ENCODE measurements at places on chromosomes 11 and 22.

GRCh38 chr11:123338266-123338800, 91.7 kb upstream of the GRAMD1B start:
- DNase-seq = no peak

DNA sequence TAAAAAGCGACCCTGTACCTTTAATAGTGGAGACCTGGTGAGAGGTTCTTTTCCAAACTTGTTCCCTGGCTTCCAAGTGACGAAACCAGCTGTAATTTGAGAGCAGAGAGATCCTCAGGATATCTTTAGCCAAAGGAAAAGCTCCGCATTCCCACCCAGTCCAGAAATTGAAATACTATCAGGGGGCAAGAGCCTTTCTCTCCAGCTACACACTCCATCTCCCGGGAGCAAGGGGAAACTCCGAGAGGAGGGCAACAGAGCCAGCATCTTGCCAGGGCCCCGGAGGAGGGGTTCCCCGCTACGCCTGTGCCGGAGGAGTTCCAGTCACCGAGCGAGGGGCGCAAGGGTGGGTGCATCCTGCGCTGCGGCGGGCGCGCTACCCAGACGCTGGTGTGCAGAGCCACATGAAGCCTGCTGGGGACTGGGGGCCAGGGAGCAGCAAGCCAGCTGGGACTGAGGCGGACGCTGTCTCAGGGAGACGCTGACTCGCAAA, at the start of gene FIBIN:
Gene FIBIN (plus strand): TSS at position 148 of the 493 bp plus-strand sequence. CDS start 415 bp downstream, outside the sequence.
- no peak for DNase-seq

GRCh38 chr11:36450110-36450572, 59.9 kb downstream of the TRAF6 start:
- DNase-seq = no peak

DNA sequence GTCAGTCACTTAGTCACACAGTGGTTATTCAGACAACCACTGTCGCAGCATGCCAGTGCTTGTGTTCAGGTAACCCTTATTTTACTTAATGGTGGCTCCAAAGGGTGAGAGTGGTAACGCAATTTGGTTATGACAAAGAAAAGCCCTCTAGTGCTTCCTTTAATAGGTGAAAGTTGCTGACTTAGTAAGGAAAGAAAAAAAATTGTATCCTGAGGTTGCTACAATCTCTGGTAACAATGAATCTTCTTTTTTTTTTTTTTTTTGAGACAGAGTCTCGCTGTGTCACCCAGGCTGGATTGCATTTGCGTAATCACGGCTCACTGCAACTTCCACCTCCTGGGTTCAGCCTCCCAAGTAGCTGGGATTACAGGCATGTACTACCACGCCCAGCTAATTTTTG, 64.5 kb downstream of the C11orf91 start:
- DNase-seq = no peak

GRCh38 chr22:27110665-27111451, 453.5 kb downstream of the MIAT start:
- no peak for DNase-seq

- no peak for DNase-seq
Measured at GRCh38 chr11:12840871-12841660, 166.8 kb downstream of the TEAD1 start.

DNA sequence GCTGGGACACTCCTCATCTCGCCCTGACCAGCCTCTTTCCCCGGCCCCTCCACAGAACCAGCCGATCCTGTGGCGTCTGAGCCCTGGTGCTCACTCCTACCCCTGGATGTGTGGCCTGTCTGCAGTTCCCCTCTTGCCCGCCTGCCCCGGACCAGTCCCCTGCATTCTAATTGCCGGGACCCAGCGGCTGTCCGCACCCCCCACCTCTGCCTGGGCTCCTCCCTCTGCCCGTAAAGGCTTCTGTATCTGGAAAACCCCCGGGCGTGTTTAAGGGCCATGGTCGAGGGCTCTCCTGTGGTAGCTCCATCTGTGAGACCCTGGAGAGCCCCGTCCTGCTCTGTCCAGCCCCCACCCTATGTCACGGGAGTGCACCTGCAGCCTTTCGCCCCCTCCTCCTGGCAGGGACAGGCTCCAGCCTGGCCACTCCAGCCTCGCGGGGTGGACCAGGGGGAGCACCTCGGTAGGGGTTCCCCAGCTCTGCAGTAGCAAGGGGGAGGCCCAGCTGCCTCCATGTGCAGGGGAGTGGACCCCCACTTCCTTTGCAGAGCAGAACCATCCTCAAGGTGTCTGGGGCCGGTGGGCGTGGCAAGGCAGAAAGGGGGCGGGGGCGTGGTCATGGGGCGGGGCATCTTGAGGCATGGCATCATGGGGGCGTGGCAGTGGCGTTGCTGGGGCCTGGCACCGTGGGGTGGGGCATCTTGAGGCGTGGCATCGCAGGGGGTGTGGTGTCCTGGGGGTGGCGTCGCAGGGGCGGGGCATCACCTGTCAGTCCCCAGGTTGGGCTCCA, 430.4 kb downstream of the TBC1D22A start:
- DNase-seq = peak; percentile 47

DNA sequence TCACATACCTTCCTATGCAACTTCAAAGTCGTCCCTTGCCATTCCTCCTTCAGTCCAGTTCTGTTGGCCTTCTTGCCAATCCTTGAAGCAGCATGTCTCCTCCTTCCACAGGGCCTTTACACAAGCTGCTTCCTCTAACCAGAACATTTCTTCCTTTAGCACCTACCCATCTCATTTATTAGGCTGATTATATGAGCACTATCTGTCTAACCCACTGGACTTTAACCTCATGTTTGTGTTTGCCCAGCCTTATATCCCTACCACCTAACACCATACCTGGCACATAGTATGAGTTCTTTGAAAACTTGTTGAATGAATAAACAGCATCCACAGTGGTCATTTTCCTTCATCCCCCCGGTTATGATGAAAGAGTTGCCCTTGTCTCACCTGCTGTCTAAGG, 154.4 kb downstream of the WNT11 start:
- no peak for DNase-seq

- DNase-seq = no peak
Measured at GRCh38 chr11:8243458-8243857, 20.2 kb downstream of the LMO1 start.

DNA sequence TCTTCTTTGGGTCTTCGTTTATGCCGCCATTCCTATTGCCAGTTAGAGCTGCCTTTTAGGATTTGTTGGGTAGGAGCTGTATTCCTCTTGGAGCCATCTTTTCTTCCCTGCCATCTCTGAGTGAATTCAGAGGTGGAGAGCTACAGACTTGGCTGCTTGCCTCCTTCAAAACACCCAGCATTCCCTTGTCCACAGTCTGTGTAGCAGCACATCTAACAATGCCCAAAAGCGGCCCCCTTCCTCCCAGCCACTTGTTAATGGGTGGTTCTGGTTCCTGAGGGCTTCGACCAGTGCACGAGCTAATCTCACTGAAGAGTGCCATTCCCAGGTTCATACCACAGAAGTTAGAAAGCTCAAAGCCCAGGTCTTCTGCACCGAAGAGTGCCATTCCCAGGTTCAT, 37.7 kb downstream of the MARK2 start:
- no peak for DNase-seq

GRCh38 chr11:134667175-134667500, 255.1 kb upstream of the B3GAT1 start:
- no peak for DNase-seq

DNA sequence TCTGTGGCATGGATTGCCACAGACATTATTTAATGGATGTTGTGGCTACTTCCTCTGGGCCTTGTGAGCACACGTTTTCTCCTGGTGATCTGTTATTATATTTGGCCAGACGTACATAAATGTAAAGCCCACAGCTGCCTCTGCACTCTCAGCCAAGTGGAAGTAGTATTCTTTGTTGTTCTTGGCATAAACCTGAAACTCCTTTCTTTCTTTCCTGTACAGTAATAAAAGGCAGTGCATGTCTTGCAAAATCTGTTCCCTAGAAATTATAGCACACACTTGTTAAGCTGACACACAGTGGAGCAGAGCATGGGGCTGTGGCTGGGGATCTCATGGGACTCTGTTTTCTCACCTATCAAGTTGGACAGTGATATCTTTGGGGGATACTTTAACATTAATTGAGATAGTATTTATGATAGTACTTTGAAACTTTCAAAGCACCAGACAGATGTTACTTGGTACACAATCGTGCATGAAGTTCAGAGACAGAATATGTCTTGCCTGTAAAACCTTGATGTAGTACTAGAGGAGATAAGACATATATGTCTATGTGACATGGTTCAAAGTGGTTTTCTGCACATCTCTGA, 20.9 kb downstream of the PANX1 start:
- peak; percentile 88 for DNase-seq
